ENCODE measurements at places on chromosomes 7 and 10.

DNA sequence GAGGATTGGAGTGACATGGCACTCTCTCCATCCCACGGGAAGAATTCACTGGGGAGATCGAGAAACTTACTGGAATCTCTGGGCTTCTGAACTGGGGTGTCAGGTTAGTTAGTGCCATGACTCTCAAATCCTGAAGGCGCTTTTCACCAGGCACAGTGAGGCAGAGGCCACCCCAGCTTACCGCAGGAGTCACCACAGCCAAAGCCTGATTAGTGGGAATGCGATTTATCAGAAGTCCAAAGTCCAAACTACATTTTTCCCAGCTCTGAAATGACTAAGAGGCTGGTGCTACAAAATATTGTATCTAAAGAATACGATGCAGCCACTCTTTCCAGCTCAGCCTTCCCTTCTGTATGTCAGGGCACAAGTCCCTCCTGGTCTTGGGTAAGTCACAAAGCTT is 334.8 kb upstream of the SHH start:
- no peak for DNase-seq

DNA sequence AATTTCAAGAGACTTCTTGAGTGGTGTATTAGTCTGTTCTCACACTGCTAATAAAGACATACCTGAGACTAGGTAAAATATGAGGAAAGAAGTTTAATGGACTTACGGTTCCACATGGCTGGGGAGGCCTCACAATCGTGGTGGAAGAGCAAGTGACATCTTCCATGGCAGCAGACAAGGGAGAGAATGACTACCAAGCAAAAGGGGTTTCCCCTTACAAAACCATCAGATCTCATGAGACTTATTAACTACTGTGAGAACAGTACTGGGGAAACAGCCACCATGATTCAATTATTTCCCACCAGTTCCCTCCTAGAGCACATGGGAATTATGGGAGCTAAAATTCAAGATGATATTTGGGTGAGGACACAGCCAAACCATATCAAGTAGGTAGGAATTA is 150.5 kb downstream of the PCDH15 start:
- no peak for DNase-seq

DNA sequence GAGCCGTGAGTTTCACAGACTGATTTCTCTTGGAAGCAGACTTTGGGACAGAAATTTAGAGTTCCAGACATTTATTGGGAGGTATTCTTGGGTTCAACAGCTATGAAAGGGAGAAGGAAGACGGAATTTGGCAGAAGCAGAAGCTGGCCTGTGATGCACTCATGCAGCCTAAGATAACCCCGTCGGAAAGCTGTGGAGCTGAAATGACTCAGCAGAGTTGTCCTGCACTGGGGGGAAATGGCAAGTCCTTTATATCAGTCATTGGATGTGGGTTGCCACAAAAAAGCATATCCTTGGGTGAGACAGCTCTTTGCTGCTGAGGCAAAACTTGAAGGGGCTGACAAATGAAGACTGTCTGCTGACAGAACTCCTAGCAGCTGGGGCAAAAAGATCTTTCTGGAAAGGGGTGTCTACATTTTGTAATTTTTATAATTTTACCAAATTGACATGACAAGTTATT is 11.5 kb upstream of the MICU1 start:
- no peak for DNase-seq

- DNase-seq, result no peak
Observed at GRCh38 chr7:75579899-75580298, 87.8 kb downstream of the SPDYE5 start.

DNA sequence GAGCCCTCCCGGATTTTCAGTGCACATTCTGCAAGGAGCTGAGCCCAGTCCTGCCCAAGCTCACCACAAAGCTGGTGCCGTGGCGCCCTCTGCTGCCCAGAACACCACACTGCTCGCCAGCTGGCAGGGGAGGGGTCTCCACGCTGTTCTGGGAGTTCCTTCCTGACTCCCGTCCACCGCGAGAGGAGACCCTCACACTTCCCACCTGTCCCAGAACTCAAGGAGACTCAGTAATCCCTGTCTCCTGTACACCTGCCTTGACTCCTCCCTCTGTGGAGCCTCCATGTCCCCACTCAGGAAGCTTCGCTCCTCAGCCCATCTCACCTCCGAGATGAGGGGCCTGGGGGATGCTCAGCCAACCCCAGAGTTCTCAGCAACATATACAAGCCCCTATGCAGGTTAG is 11.3 kb downstream of the C10orf105 start:
- peak; percentile 74 for DNase-seq

DNA sequence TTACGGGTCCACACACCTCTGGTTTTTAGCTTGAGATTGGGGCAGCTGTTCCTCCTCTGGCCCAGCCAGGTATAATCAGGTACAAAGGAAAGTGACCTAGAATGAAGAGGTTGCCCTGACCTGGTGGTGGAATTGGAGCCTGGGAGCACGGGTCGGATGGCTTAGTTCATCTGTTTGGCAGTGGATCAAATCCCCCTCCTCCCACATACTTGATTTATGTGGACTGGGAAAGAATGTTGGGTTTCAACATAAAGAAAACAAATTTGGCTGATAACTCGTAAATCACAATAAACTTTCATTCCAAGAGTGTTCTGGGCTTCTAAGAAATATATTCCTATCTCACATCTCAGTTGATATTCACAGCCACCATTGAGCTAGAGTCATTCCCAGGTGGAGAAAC is 186.8 kb downstream of the CUX1 start:
- no peak for DNase-seq

DNA sequence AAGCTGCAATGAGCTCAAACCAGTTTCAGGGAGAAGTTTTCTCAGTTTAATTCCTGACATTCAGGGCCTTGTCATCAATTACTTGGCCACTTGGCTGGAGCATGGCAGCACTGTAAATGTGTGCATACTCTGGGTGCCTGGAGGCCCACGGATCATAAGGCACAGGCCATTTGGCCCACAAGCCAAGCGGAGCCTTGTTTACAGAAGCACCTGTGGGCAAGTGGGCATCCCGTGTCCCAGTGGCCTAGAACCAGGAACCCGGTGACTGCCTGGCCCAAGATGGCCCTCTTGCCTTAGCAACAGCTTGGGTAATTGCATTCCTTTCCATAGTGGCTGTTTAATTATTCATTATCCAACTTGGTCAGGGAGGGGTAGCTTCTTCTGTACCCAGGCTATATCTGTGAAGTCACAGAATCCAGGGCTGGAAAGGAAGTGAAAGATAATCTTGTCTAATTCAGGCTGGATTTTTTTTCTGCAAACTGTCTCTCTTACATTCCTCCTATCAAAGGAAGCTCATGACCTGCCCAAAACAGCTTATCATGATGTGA is 426.4 kb upstream of the ZMIZ1 start:
- DNase-seq, result no peak

GRCh38 chr10:34175121-34175520 is 640.0 kb downstream of the PARD3 start:
- DNase-seq, result no peak

- DNase-seq, result no peak
Observed at GRCh38 chr10:105973360-105973759, 1191.1 kb downstream of the SORCS1 start.

DNA sequence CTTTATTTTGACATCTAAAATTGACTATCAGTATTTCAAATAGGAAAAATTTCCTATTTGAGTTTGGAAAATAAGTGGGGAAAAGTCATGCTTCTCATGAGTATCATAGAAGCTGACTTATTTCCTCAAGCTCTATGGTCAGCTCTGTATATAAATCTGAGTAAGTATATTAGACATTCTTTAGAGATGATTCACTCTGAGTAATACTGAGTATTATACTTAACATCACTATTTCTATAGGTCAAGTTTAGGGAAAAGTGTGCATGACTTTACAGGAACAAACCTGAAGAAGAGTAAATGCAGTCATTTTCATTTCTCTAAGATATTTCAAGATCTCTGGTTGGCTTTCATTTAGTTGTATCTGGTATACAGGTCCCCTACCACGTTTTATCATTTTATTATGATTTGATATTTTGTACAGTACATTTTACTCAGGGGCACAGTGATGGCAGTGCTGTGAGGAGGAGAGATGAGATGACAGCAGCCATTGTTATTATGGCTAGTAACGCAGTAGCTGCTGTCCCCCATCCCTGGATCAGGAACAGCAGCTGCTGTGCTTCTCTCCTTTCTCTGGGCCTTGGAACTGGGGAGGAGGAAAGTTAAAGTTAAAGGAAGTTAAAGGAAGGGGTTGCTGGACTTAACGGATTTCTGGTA is 15.2 kb downstream of the SND1 start:
- DNase-seq, result no peak

- DNase-seq, result no peak
Observed at GRCh38 chr7:73452999-73453635, 19.5 kb downstream of the FZD9 start.

DNA sequence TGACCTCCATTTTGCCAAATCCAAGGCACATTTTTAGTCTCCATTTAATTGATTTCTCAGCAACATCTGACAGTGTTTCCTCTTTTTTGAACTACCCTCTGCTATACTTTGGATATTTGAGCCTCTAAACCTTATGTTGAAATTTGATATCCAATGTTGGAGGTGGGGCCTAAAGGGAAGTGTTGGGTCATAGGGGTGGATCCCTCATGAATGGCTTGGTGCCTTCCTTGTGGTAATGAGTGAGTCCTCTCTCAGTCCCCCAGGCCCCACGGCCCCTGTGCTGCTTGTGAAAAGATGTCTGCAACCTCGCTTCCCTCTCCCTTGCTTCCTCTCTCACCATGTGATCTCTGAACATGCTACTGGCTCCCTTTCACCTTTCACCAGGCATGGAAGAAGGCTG is 96.8 kb upstream of the DGKB start:
- no peak for DNase-seq

DNA sequence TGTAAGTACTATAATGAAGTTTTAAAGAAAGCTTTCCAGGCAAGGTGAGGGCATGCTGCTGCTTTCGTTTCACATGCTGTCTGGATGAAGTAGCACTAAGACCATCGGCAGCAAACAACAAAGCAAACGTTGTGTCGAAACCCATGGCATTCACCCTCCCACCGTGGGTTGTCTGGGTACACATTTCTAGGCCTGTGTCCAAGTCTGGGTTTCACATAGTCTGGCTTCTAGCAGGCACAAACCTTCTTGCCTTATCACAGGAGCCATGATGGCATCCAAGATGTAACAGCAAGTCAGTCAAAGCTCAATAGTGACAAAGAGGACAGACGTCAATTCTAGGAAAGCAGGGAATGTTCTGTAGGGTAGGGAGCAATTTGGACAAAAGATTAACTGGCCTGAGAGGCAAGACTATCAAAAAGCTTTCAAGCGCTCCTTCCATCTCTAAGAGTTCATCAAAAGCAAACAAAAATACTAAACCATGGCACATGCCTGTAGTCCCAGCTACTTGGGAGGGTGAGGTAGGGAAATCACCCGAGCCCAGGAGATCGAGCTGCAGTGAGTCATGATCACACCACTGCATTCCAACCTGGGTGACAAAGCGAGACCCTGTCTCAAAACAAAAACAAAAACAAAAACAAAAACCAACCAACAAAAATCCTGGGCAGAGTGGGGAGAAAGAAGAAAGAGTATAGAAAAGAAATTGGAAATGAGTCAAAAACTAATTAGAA is 42.7 kb downstream of the PAXIP1 start:
- DNase-seq, result peak; percentile 23

- DNase-seq, result no peak
Observed at GRCh38 chr7:81297317-81297716, 378.5 kb upstream of the SEMA3C start.

GRCh38 chr10:4538016-4538415 is 288.0 kb upstream of the AKR1E2 start:
- DNase-seq, result no peak

- DNase-seq, result no peak
Observed at GRCh38 chr10:21300551-21300950, 224.9 kb downstream of the SKIDA1 start.

DNA sequence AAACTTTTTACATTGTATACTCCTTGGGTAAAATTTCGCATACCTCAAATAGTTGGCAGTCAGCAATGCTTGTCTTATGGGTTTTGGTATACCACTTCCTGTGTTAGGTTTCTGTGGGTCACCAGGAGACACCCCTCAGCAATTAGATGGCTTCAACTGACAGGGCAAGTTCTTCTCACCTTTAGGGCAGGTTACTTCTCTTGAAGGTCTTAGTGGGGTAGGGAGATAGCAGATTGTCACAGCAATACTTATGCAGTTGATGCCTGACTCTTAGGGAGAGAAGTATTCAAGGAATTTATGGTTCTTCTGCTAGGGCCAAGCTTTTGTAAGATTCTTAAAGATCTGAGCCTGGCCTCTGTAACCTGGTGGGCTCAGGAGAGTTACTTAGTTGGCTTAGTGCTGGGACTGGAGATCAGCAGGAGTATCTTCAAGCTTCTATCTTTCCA is 42.9 kb downstream of the MKLN1 start:
- DNase-seq, result no peak

- no peak for DNase-seq
Observed at GRCh38 chr7:155824227-155824886, 12.1 kb upstream of the SHH start.

DNA sequence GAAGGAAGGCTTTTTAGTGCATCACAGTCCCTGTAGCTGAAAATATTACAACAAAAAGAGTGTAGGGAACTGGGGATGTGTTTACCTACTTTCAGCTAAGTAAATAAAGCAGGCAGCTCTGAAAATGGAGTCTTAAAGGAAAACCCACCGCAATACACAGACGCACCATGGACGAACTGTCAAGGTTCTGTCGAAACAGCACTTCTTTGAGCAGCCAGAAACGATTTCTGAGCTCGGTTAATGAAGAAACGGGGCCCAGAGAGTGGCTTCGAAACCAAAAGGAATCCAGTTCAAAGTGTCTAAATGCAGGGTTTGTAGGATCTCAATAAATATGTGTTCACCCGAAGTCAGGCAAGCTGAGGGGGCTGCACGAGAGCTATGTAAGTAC is 275.4 kb upstream of the NEBL start:
- DNase-seq, result peak; percentile 48

GRCh38 chr7:151431768-151432311 is 8.1 kb downstream of the CRYGN start:
- no peak for DNase-seq

- DNase-seq, result no peak
Observed at GRCh38 chr7:85525676-85526075, 338.8 kb upstream of the SEMA3D start.

- DNase-seq, result no peak
Observed at GRCh38 chr7:91289633-91290254, 25.5 kb downstream of the FZD1 start.

DNA sequence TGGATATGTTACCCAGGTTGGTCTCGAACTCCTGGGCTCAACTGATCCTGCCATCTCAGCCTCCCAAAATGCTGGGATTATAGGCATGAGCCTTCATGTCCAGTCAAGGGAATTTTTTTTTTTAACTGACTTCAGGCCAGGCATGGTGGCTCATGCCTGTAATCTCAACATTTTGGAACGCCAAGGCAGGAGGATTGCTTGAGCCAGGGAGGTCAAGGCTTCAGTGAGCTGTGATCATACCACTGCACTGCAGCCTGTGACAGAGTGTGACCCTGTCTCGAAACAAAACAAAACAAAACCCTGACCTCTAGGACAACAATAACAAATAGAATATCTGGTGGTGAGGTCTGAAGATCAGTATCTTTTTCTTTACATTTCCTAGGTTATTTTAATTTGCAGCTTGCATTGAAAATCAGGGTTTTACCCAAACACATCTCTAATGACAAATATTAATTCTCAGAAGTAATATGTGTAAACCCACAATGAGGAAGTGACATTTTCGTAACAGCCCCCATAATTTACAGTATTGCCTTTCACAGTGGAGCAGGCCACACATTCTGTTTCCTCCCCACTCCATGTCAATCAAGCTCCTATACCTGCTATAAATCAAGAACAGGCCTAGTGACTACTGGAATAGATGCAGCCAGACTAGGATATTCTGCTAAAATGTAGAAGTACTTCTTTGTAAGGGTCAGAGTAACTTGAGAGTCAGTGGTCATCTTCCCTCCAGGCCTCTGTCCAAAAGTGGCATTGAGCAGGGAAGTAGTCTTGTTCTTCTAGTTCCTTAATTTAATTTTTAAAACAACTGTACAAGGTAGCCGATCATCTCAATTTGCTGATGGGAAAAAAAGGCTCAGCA is 43.3 kb upstream of the ECHDC3 start:
- no peak for DNase-seq
